ENCODE measurements at places on chromosomes 4 and X. TPM values are rescaled to one million over a fixed set of nuclear protein-coding genes. Genes with fewer than 3 reads are reported as not detected.

- no peaks in the 10 kb centered on the region for H3K4me1 ChIP-seq
- DNase-seq: no peak
- no peak overlapping the region for H3K4me3 ChIP-seq
- H3K27ac ChIP-seq: no peak overlapping the region
- no peaks in the 10 kb centered on the region for H3K36me3 ChIP-seq
- H3K27me3 ChIP-seq: no peaks in the 10 kb centered on the region
These were observed 799.6 kb upstream of the DIAPH2 start for GRCh38 chrX:95885074-95885473.

DNA sequence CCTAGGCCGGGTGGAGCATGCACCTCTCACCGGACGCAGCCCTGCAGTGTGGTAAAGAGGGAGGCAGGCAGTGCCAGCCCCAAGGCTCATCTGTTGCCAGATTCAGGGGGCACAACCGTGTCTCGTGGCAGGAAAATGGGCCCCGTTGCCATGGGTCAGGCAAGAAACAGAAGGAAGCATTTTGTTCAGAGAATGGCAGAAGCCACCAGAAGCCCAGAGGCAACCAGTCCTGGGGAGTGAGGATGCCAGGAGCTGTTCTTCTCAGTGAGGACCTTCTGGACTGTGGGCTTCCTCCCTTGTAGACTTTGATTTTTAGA lies 12.5 kb upstream of the UVSSA start:
- no peaks in the 10 kb centered on the region for H3K27me3 ChIP-seq
- H3K4me1 ChIP-seq: no peaks in the 10 kb centered on the region
- no peak overlapping the region for H3K27ac ChIP-seq
- DNase-seq: no peak

DNA sequence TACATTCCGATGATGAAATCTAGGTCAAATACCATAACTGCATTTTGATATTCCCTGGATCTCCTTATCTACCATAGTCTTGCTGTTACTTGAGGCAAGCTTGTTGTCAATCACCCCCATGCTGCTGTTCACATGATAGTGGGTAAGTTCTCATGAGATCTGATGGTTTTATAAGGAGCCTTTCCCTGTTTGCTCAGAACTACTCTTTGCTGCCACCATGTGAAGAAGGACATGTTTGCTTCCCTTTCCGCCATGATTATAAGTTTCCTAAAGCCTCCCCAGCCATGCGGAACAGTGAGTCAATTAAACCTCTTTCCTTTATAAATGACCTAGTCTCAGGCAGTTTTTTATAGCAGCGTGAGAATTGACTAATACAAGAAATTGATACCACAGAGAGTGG lies 432.0 kb downstream of the GLUD2 start:
- H3K4me3 ChIP-seq: no peak overlapping the region
- peaks cover 3% of the 10 kb centered on the region for H3K36me3 ChIP-seq
- H3K27ac ChIP-seq: no peak overlapping the region
- no peak for DNase-seq

GRCh38 chr4:64340218-64341110 lies 68.8 kb downstream of the TECRL start:
- no peaks in the 10 kb centered on the region for H3K36me3 ChIP-seq
- no peak for DNase-seq
- H3K4me3 ChIP-seq: no peak overlapping the region
- H3K27ac ChIP-seq: no peak overlapping the region

GRCh38 chrX:19855700-19856381 lies 31.6 kb downstream of the SH3KBP1 start:
- no peak overlapping the region for H3K4me3 ChIP-seq
- no peaks in the 10 kb centered on the region for H3K27me3 ChIP-seq
- peaks cover 12% of the 10 kb centered on the region for H3K4me1 ChIP-seq
- no peak for DNase-seq
- H3K27ac ChIP-seq: no peak overlapping the region

- H3K27me3 ChIP-seq: peaks cover 65% of the 10 kb centered on the region
- DNase-seq: no peak
- no peak overlapping the region for H3K4me3 ChIP-seq
- H3K36me3 ChIP-seq: no peaks in the 10 kb centered on the region
- H3K27ac ChIP-seq: no peak overlapping the region
- H3K4me1 ChIP-seq: no peaks in the 10 kb centered on the region
These were observed 13.1 kb upstream of the RNF212 start for GRCh38 chr4:1126506-1126905.

GRCh38 chrX:153777261-153778090 lies 3.4 kb upstream of the SRPK3 start:
- no peak overlapping the region for H3K27ac ChIP-seq
- H3K4me1 ChIP-seq: peaks cover 8% of the 10 kb centered on the region
- H3K4me3 ChIP-seq: no peak overlapping the region
- H3K27me3 ChIP-seq: no peaks in the 10 kb centered on the region
- DNase-seq: no peak
- H3K36me3 ChIP-seq: no peaks in the 10 kb centered on the region

DNA sequence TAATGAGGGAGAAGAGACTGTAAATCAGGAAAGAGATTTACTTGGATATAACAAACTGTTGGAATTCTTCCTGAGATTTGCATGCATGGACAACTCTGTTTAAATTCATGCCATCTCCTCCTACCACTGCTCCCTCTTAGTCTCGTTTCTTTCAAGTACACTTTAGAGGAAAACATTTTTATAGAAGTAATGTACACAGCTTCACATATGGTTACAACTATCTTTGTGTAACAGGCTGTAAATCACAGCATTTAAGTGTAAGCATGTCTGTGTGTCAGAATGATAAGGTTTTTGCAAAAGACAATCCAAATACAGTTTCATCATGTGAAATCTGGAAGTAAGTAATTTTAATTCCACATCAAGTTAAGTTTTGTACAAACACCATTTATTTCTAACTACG lies 21.5 kb upstream of the ENPEP start:
- H3K27me3 ChIP-seq: no peaks in the 10 kb centered on the region
- DNase-seq: no peak
- H3K36me3 ChIP-seq: no peaks in the 10 kb centered on the region
- no peak overlapping the region for H3K27ac ChIP-seq
- H3K4me3 ChIP-seq: no peak overlapping the region

GRCh38 chr4:75633846-75634245 lies 3.5 kb upstream of the CDKL2 start:
- H3K27ac ChIP-seq: no peak overlapping the region
- H3K27me3 ChIP-seq: no peaks in the 10 kb centered on the region
- no peak overlapping the region for H3K4me3 ChIP-seq

DNA sequence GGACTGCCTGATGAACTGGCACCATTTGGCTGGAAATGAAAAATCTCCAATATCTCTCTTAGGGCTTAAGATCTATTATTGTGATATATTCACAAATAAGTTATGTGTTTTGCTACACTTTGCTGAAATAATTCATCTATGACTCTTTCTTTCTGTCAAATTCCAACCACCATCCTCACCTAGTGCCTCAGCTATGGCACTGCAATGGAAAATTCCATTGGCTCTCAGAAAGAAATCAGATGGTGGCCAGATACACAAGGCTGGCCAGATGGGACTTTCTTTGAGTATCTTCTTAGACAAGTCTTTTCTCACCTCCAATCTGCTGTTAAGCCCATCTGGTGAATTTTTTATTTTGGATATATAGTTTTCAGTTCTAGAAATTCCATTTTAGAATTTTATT lies 28.0 kb downstream of the NAT8L start:
- peaks cover 35% of the 10 kb centered on the region for H3K4me1 ChIP-seq
- no peaks in the 10 kb centered on the region for H3K36me3 ChIP-seq
- DNase-seq: no peak
- no peak overlapping the region for H3K4me3 ChIP-seq

DNA sequence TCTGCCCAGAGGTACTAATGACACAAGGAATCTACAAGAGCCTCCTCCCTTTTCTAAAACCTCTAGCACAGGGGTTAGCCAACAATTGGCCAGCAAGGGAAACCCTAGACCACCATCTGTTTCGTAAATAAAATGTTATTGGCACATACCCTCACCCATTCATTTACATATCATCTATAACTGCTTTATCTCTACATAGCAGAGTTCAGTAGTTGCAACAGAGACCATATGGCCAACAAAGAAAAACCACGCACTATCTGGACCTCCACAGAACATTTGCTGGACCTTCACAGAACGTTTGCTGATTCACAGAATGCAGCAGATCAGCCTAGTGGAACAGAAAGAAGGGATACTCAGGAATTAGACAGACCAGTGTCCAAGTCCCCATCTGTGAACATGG lies 9.4 kb downstream of the SLC2A9 start:
- DNase-seq: no peak
- H3K4me3 ChIP-seq: no peak overlapping the region
- no peaks in the 10 kb centered on the region for H3K27me3 ChIP-seq
- no peaks in the 10 kb centered on the region for H3K36me3 ChIP-seq

GRCh38 chr4:128819082-128819742 lies 9.7 kb downstream of the JADE1 start:
- peak overlapping the region; percentile 75 for H3K27ac ChIP-seq
- no peak for DNase-seq
- H3K27me3 ChIP-seq: no peaks in the 10 kb centered on the region

GRCh38 chr4:134174271-134174670 lies 27.3 kb downstream of the PABPC4L start:
- no peak overlapping the region for H3K27ac ChIP-seq
- DNase-seq: no peak
- H3K27me3 ChIP-seq: no peaks in the 10 kb centered on the region
- no peaks in the 10 kb centered on the region for H3K36me3 ChIP-seq
- no peak overlapping the region for H3K4me3 ChIP-seq

DNA sequence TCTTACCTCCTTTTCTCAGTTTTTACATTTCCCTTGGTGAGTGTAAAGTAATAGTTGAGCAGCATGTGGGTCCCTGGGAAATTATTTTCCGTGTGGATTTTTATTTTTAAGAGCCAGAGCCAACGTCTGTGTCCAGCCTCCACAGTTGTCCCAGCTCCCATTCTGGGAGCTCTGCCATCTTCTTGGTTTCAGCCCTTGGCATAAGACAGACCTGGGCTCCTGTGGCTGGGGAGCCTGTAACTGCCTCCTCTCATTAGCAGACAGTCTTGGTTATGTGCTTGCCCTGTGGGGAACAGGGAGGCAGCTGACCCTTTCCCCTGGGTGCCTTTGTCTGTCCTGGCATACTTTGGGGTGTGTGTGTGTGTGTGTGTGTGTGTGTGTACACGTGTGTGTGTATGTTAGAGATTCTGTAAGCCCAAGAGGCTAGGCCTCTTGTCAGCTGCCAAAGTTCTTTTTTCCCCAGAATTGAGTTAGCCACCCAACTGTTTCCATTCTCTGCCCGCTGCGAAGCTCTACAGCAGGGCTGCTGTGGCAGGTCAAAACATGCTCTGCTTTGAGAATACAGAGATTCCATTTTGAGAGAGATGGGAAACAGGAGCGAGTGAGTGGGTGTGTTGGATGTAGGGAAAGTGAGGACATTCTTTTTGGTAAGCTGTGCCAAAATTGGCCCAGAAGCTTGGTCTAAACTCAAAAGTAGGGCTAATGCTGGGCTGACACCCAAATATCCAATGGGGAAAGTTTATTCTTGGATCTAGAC lies 140.7 kb downstream of the TMEM164 start:
- peaks cover 6% of the 10 kb centered on the region for H3K36me3 ChIP-seq
- no peak for DNase-seq
- H3K27me3 ChIP-seq: no peaks in the 10 kb centered on the region
- H3K27ac ChIP-seq: no peak overlapping the region
- H3K4me1 ChIP-seq: peaks cover 23% of the 10 kb centered on the region

DNA sequence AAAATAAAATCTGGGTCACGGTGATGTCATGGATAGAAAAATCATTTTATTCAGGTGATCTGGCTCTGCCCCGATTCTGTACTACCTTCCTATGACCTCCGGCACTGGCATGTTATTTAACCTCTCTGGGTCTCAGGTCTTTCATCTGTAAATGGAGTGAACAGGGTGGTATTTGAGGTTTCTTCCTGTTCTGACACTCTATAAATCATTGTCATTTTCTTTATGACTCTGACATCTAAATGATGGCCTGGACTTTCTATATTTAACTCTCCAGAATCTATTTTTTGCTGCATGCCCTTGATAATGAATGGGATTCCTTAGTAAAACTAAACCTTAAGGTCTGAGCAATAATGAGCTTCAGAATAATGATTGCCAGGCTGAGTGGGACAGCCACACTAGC lies 422.0 kb upstream of the CNKSR2 start:
- H3K36me3 ChIP-seq: no peaks in the 10 kb centered on the region
- no peak for DNase-seq

DNA sequence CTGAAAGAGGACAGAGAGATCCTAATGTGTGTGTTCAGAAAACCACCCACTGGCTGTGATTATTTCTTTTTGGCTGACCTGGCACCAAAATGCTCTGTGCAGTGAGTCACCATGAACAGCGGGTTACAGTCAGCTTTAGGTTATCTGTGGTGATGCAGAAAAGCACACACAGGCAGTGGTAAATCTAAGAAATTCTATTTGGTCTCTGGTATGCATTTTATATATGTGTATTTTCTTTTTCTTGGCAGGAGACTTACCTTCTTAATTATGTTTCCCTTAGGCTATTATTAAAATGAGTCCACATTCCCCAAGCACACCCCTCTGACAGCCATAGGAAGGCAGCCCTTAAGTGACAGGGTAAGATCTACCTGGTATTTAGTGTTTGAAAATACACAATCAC lies 79.1 kb upstream of the TFDP3 start:
- H3K27me3 ChIP-seq: no peaks in the 10 kb centered on the region
- peaks cover 5% of the 10 kb centered on the region for H3K4me1 ChIP-seq
- no peak overlapping the region for H3K27ac ChIP-seq
- peaks cover 5% of the 10 kb centered on the region for H3K36me3 ChIP-seq
- no peak overlapping the region for H3K4me3 ChIP-seq
- DNase-seq: no peak

- DNase-seq: no peak
- H3K27ac ChIP-seq: no peak overlapping the region
- no peaks in the 10 kb centered on the region for H3K4me1 ChIP-seq
- H3K27me3 ChIP-seq: no peaks in the 10 kb centered on the region
- peaks cover 73% of the 10 kb centered on the region for H3K36me3 ChIP-seq
- H3K4me3 ChIP-seq: no peak overlapping the region
These were observed 86.4 kb downstream of the ANKRD17 start for GRCh38 chr4:73172161-73172560.

GRCh38 chr4:163556177-163556576 lies 61.7 kb downstream of the TMA16 start:
- no peak for DNase-seq
- H3K36me3 ChIP-seq: no peaks in the 10 kb centered on the region
- H3K4me3 ChIP-seq: no peak overlapping the region
- H3K4me1 ChIP-seq: no peaks in the 10 kb centered on the region
- H3K27ac ChIP-seq: no peak overlapping the region

DNA sequence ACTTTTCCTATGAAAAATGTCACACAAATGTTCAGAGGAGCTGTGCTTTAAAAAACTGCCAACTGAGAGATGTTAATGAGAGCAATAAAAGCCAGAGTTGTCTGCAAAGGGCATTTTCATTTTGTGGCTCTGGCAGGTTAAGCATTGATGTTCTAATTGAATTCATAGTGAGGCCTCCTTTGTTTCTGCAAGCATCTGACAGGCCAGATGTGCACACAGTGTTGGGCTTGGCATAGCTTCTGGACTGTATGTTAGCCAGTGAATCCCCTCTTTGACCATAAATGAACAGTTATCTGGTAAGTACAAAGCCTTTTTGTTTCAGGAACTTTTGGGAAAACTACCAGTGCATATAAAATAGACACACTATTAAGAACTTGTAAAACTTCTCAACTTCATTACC lies 81.9 kb downstream of the JADE3 start:
- peaks cover 29% of the 10 kb centered on the region for H3K36me3 ChIP-seq
- no peaks in the 10 kb centered on the region for H3K27me3 ChIP-seq
- peak overlapping the region; percentile 4 for H3K4me3 ChIP-seq

- H3K4me3 ChIP-seq: no peak overlapping the region
- H3K36me3 ChIP-seq: no peaks in the 10 kb centered on the region
- H3K27me3 ChIP-seq: no peaks in the 10 kb centered on the region
- peaks cover 32% of the 10 kb centered on the region for H3K4me1 ChIP-seq
These were observed 11.1 kb downstream of the RASL11B start for GRCh38 chr4:52873191-52873590.

Gene OPHN1
- 9.4 TPM for total RNA-seq

Gene SLC7A11
- total RNA-seq: 18.7 TPM

Gene ADAMTS3
- total RNA-seq: 2.7 TPM

Gene KLB
- total RNA-seq: not detected

Gene NCAPG
- total RNA-seq: 79.6 TPM

Gene PAGE1
- total RNA-seq: not detected

Measured in neural crest cell (in vitro differentiated cells).